ENCODE measurements at places on chromosomes 4 and X.

GRCh38 chr4:3792813-3793212, 26.6 kb downstream of the ADRA2C start:
- DNase-seq: no peak

- DNase-seq: no peak
Observed at GRCh38 chrX:69238114-69238886, 73.0 kb upstream of the PJA1 start.

DNA sequence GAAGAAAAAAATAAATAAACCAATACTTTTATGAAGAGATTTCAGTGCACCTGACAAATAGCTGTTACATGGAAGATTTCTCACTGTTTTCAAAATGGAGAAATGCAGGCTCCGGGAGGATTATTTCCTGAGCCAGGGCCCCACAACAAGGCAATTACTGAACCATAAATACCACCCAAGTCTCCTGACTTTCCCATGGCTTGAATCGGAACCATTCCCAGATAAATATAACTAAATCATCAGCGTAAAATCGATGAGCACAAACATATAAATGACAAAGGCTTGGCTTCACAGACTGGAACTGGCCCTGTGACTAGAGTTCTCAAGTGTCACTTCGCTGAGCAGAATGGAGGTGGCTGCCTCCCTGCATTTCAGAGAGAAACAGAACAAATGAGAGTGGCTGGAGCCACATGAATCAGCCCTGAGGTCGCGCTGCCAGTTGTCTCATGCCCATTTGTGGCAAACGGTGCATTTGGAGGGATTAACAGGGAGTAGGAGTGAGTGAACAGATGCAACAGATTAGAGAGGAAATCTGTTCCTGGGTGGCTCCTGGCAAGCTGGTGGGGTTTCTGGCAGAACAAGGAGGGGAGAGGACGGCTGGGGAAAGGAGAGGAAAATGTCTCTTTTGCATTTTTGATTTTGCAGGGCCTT, 57.3 kb upstream of the STIM2 start:
- peak; percentile 96 for DNase-seq

- no peak for DNase-seq
Observed at GRCh38 chr4:81946996-81947395, 426.8 kb downstream of the HNRNPD start.

GRCh38 chr4:1407657-1408333, 1.6 kb upstream of the NKX1-1 start:
- DNase-seq: no peak

GRCh38 chr4:48913346-48913745, 6.8 kb upstream of the OCIAD2 start:
- DNase-seq: peak; percentile 96

GRCh38 chr4:185738038-185738552, 73.9 kb downstream of the SORBS2 start:
- peak; percentile 63 for DNase-seq

DNA sequence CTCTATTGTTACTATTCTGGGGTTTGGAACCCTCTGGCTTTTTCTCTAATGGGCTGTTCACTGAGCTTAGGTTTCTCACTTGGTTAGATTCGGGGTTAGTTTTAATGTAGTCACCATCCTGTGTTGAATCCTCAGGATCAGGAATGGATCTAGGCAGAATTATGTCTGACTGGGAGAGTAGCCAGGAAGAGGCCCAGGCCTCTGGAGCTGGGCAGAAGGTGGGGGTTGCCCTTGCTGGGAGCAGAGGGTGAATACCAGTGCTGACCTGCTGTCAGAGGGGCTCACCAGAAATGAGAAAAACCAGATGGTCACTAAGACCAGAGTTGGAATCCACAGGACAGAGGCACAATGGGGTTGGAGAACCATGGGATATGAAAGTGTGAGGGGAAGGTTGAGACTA, 126.6 kb upstream of the SLC4A4 start:
- no peak for DNase-seq

DNA sequence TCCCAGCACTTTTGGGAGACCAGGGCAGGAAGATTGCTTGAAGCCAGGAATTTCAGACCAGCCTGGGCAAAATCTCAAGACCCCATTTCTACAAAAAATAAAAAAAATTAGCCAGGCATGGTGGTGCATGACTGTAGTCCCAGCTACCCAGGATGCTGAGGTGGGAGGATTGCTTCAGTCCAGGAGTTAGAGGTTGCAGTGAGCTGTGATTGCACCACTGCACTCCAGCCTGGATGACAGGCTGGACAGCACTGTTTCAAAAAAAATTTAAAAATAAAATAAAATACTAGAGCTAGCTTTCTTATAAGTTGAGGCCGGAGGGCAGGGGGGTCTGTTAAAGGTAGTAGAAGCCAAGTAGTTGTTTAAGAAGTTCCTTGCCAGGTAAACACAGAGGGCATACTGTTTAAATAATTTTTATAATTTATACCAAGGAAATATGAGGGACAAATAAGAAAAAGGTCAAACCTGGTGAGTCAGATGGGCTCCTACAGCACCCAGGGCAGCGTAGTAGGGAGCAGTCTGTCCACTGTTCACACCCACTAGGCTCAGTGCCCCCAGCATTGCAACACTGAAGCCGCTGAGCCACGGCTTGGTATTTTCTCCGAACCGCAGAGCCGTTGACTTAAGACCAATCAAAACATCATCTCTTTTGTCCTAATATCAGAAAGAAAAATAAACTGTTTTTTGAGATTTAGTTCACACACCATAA, 17.3 kb downstream of the COQ2 start:
- DNase-seq: peak; percentile 67

- DNase-seq: no peak
Observed at GRCh38 chr4:166657261-166657660, 577.0 kb downstream of the SPOCK3 start.

DNA sequence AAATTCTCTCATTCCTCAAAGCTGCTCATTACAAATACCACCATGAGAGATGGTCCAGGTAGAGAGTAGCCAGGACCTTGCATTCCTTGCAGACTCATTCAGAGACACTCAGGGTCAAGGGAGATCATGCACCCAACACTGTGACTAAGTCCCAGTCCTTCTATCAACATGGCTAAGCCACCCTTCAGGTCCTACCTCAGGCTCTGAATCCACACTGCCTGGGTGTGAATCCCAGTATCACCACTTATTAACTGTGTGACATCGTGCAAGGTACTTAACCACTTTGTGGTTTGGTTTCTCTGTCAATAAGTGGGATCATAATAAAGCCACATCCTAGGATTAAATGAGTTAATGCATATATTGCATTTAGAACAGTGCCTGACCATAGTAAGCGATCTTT, 124.1 kb upstream of the NEIL3 start:
- no peak for DNase-seq

DNA sequence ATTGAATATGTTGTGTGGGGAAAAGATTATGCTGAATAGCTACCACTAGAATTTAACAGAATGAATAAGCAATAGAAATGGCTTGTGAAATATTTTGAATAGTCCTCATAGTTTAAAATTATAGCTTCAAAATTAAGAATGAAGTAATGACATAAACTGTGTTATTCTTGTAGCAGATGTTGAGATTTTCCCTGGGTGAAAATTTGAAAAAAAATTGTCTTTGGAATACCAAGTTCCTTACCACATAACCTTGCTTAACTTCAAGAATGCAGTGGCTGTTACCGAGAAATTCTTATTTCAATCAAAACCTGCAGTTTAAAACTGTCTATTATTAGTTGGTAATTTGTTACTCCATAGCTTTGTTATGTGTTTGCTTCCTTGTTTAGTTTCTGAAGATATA, 1268.6 kb downstream of the RAPGEF2 start:
- no peak for DNase-seq

DNA sequence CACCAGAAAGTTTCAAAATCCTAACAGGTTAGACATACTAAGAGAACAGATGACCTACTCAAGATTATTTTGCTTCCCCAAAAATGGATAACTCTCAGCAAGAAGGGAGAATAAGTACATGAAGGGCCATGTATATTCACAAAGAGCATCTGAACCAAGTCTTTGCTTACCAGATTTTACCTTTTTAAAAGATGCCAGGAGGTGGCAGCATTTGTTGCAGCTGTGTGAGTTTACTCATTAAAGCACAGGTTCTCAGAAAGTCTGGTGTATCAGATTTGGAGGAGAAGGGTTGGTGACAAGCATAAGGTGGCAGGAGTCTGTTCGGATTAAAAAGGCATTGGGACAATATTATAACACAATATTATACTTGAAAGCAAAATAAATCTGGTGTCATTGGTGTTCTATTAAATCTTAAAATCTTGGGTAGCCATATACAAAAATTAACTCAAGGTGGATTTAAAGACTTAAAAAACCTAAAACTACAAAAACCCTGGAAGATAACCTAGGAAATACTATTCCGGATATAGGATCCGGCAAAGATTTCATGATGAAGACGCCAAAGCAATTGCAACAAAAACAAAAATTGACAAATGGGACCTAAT, 51.3 kb upstream of the NFKB1 start:
- peak; percentile 66 for DNase-seq

GRCh38 chr4:109511414-109511813, 48.6 kb upstream of the MCUB start:
- DNase-seq: no peak

DNA sequence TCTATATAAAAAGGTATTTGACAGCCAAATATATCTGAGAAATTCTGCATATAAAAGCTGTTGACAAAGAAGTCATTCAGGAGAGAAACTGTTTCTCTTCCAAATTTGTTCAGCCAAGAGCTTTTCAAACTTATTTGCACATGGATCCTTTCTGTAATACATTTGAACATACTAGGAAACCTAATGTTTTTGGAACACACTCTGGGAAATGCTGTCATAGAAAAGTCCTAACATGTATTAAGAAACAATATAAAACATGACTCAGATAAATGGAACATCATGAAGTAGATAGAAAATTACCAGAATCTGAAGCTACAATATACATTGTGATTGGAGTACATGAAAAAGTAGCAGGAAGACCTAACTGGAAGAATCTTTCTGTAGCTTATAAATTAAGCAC, 781.5 kb upstream of the EPHA5 start:
- no peak for DNase-seq

- no peak for DNase-seq
Observed at GRCh38 chrX:146433771-146434170, 375.8 kb upstream of the CXorf51B start.

DNA sequence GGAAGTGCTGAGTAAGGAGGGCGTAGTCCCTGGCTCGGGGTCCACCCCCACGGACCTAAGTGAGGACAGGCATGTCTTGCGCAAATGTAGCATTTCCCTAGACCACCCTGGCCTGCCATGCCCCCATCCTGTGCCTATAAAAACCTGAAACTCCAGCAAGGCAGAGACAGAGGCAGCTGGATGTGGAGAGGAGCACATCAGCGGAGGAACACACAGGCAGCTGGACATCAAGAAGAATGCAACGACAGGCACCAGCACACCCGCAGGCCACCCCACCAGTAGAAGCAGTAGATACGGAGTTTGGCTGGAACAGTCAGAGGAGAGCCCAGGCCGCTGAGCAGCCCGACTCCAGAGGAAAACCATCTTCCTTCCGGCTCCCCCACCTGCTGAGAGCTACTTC, 345.9 kb downstream of the FSTL5 start:
- no peak for DNase-seq

DNA sequence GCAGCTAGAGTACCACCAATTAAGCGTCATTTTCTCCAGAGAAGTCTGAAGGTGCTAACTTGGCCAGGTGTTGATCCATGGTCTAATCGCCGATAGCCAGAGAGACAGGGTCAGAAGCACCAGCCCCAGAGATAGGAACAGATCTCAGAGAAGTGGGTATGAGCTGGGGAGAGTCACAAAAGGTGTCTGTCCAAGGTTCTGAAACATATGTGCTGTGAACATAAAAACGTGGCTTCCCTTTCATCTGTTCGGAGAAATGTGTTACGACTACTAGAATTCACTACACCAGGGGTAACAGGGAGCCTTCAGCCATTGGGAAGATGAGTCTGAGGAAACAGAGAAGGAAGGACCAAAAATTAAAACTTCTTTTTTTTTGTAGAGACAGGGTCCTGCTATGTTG, 91.3 kb downstream of the FBXL5 start:
- no peak for DNase-seq

DNA sequence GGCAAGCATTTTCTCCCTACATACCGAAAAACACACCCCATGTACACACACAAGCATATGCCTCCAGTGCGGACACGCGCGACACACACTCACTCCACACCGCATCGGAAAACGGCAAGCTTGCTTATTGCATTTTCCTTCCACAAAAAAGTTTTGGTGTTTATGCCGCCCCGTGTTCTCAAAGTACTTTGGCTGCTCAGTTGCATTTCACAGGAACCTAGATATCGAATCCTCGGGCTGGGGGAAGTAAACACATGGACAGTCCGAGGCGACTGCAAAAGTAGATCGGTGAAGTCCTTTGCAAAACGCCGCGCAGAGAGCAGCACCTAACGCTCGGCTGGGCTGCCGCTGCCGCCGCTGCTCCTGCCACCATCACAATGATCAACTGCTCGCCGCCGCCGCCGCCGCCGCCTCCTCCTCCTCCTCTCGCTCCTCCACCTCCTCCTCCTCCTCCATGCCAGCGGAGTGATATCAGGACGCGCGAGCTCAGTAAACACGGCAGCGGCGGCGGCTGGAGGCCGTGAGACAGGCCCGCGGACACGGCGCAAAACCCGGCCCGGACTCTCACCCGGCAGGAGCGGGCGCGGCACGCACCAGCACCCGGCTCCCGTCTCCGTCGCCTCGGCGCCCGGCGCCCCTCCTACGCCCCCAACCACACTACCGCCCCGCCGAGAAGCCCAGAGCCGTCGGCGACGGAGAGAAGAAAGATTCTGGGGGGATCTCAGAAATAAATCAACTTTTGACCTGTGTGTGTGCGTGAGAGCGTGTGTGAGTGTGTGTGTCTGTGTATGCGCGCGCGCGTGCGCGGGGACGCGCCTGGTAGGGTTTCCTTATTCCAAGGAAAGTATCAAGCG, at the start of gene MAML3:
Gene MAML3, minus strand, starts transcription at position 467 of the 854 bp plus-strand sequence. CDS start 857 bp downstream, outside the sequence.
- DNase-seq: peak; percentile 92

GRCh38 chr4:31294655-31295480, 574.7 kb downstream of the PCDH7 start:
- DNase-seq: no peak

- DNase-seq: no peak
Observed at GRCh38 chr4:41213625-41214135, 662 bp downstream of the APBB2 start.

- DNase-seq: no peak
Observed at GRCh38 chr4:92847026-92847425, 543.3 kb downstream of the GRID2 start.

DNA sequence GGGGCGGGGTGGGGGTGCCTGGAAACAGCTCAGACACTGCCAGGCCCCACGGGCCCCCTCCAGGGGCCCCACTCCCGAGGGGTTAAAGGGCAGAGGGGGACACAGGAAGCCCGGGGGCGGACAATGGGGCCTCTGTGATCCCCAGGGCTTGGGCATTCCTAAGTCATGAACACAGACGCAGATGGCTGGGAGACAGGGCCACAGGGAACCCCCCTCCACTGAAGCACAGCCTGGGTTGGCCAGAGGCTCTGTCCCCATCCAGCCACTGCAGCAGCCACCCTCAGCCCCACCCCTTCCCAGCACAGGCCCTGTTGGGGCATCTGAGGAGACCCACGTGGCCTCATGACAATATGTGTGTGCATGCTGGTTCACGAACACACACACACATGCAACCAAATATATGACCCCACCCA, 3.9 kb downstream of the L1CAM start:
- no peak for DNase-seq

DNA sequence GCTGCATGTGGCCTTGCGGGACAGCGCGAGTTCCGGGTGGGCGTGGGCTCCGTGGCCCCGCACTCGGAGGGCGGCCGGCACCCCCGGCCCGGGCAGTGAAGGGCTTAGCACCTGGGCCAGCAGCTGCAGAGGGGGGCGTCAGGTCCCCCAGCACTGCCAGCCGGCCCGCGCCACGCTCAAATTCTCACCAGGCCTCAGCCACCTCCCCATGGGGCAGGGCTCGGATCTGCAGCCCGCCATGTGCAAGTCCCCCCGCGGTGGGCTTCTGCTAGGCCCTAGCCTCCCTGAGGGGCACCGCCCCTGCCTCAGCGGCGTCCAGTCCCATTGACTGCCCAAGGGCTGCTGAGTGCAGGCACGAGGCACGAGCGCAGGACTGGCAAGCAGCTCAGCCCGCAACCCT, 2.6 kb upstream of the MCUB start:
- DNase-seq: no peak

Measured in LHCN-M2 (cell line).